ENCODE measurements at places on chromosomes 11 and 22.

GRCh38 chr22:37776639-37777005, 31.1 kb upstream of the GCAT start:
- no peak overlapping the region for H3K4me3 ChIP-seq
- H3K27ac ChIP-seq = no peak overlapping the region
- peaks cover 10% of the 10 kb centered on the region for H3K36me3 ChIP-seq
- H3K4me1 ChIP-seq = no peaks in the 10 kb centered on the region
- H3K27me3 ChIP-seq = no peaks in the 10 kb centered on the region
- no peak for DNase-seq

DNA sequence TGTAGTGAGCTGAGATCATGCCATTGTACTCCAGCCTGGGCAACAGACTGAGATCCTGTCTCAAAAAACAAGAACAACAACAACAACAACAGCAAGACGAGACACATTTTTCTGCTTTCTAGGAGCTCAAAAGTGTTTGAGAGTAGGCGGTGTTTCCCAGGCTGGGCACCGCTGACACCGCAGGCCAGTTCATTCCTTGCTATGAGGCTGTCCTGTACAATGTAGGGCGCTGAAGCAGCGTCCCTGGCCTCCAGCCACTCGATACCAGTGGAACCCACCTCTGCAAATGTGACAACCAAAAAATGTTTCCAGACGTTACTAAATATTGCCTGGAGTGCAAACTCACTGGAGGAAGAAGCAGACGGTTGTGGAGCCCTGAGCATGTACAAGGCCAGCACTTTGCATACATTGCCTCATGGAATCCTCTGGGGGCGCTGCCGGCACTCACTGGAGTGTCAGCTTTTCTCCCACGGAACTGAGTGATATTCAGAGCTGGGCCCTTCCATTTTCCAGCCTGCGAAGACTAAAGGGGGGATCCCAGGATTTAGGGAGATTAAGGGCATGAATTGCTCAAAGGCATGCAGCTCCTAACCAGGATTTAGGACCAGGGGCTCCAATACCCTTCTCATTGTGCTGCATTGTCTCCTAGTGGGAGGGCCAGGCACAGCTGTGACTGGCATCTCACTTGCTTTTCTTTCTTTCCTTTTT, 5.8 kb upstream of the MIEF1 start:
- no peaks in the 10 kb centered on the region for H3K36me3 ChIP-seq
- no peaks in the 10 kb centered on the region for H3K4me1 ChIP-seq
- H3K27me3 ChIP-seq = no peaks in the 10 kb centered on the region
- H3K27ac ChIP-seq = no peak overlapping the region
- no peak for DNase-seq

DNA sequence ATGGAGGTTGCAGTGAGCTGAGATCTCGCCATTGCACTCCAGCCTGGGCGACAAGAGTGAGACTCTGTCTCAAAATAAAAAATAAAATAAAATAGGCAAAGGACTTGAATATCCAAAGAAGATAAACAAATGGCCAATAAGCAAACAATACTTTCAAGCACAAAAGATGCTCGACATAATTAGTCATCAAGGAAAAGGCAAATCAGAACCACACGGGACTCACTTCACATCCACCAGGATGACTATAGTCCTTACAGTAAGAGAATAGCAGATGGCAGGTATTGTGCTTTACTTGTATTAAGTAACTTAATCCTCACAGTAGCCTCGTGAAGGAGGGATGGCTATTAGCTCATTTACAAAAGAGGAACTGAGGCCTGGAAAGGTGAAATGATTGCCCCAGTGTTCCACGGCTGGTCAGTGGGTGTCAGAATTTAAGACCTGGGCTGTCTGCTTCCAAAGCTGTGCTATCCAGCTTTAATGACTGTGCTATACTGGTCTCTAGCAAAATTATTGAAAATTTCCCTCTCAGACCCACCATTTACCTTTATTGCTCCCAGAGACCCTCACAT, 40.2 kb upstream of the RBFOX2 start:
- H3K27me3 ChIP-seq = no peaks in the 10 kb centered on the region
- no peak overlapping the region for H3K4me3 ChIP-seq
- DNase-seq = no peak

DNA sequence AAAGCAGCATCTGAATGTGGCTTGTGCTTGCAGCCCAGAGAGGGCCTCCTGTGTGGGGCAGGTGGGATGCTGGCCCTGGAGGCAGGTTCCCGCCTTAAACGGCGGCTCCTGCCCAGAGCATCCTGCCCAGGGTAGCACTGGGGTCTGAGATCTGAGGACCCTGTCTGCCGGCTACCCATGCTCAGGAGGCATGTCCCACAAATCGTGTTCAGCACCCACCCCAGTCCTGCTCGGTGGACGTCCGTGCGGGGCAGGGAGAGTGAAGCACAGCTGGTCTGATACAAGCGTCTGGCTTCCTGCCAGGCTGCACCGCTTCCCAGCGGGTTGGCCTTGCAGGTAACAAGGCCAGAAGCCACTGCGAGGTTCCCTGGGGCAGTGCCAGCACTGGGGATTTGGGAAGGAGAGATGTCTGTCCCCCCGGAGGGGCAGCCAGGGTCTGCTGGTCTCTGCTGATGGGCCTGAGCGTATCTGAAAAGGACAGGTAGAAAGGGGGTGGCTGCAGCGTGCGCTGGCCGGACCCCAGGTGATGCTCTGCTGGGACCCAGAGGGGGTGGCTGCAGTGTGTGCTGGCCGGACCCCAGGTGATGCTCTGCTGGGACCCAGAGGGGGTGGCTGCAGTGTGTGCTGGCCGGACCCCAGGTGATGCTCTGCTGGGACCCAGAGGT, 3.6 kb downstream of the TRABD start:
- peaks cover 10% of the 10 kb centered on the region for H3K36me3 ChIP-seq
- H3K27me3 ChIP-seq = no peaks in the 10 kb centered on the region
- H3K4me3 ChIP-seq = no peak overlapping the region
- H3K27ac ChIP-seq = peak overlapping the region; percentile 96

DNA sequence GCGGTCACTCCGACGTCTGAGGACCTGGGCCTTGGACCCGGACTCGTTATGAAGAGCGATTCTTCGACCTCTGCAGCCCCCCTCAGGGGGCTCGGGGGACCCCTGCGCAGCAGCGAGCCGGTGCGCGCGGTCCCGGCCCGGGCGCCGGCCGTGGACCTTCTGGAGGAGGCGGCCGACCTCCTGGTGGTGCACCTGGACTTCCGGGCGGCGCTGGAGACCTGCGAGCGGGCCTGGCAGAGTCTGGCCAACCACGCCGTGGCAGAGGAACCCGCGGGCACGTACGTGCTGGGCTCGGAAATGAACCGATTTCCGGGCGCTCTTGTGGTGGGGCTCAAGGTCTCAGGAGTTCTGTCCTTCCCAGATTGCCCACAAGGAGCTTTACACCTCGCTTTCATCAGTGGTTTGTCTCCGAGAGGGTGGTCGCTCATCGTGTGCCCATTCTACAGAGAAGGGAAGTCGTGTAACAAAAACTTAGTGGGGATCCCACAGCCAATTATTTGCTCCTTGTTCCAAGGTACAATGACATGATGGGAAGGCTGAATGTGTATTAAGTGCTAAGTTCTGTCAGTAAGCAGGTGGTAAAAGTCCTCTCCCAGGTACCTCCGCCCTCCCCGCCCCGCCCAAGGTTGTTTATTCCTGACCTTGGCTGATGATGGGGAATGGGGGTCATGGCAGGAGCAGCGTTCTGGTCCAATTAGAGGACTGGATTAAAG, 695 bp downstream of the PEX26 start:
- H3K4me1 ChIP-seq = peaks cover 16% of the 10 kb centered on the region
- H3K27ac ChIP-seq = peak overlapping the region; percentile 74
- H3K4me3 ChIP-seq = peak overlapping the region; percentile 91
- H3K27me3 ChIP-seq = no peaks in the 10 kb centered on the region

DNA sequence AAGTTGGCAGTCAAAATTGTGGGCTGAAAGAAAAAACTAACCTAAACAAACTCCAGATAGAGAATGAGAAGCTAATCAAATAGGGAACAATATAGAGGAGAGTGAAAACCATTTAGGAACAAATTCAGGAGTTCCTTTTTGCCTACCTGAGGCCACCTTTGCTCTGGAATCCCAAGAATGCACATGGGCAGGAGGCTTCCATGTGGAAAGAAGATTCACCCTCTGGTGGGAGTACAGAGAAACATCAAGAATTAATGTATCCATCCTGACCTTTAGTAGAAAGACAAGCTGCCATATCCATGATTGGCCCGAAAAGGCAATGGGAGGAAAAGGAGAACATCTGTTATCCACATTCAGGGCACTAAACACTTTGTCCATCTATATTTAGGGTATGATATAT, 35.0 kb upstream of the MRGPRX1 start:
- no peaks in the 10 kb centered on the region for H3K27me3 ChIP-seq
- no peak for DNase-seq
- H3K36me3 ChIP-seq = no peaks in the 10 kb centered on the region

GRCh38 chr22:28779833-28780232, 7.3 kb downstream of the CCDC117 start:
- no peak overlapping the region for H3K4me3 ChIP-seq
- peaks cover 26% of the 10 kb centered on the region for H3K36me3 ChIP-seq
- DNase-seq = no peak

DNA sequence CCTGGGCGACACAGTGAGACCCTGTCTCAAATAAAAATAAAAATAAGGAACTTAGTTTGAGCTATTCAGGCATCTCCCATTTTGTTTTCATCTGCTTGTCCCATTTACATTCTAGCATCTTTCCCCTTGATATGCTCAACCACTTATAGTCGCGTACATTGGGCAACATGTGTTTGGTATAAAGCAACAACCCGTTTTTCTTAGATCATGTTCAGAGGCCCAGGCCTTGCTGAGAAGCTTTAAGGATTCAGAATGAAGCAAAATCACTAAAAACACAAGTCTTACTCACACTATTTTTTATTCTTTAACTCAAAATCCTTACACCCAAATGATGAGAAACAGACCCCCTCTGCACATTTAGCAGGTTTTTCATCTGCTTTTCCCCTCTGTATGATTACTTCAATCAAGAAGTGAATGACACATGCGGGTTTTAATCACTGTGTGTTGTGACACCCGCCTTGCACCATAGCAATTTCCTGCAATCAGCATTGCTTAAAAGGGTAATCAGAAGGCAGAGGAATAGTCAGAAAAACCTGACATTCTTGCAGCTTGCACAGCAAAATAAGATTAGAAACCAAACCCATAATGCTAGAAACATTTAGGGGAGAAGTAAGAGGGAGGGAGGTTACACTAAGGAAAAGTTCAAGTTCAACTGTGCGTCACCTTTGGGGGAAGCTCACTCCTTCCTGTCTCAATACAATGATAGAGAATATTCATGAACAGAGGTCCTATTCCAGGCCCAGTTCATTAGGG, 25.9 kb downstream of the ALG9 start:
- H3K27ac ChIP-seq = no peak overlapping the region
- DNase-seq = no peak
- no peak overlapping the region for H3K4me3 ChIP-seq
- peaks cover 27% of the 10 kb centered on the region for H3K36me3 ChIP-seq
- no peaks in the 10 kb centered on the region for H3K4me1 ChIP-seq

GRCh38 chr11:122756417-122756816, 81.9 kb upstream of the CRTAM start:
- no peaks in the 10 kb centered on the region for H3K36me3 ChIP-seq
- no peak overlapping the region for H3K27ac ChIP-seq
- no peak for DNase-seq
- peaks cover 5% of the 10 kb centered on the region for H3K4me1 ChIP-seq
- H3K27me3 ChIP-seq = no peaks in the 10 kb centered on the region
- no peak overlapping the region for H3K4me3 ChIP-seq

- H3K27me3 ChIP-seq = peaks cover 4% of the 10 kb centered on the region
- DNase-seq = no peak
- H3K27ac ChIP-seq = no peak overlapping the region
- peaks cover 13% of the 10 kb centered on the region for H3K4me1 ChIP-seq
These were observed 14.1 kb downstream of the CREB3L1 start for GRCh38 chr11:46291441-46292150.

- H3K4me1 ChIP-seq = no peaks in the 10 kb centered on the region
- no peak overlapping the region for H3K4me3 ChIP-seq
- H3K27me3 ChIP-seq = no peaks in the 10 kb centered on the region
- H3K36me3 ChIP-seq = no peaks in the 10 kb centered on the region
These were observed 7.8 kb downstream of the DNAJB13 start for GRCh38 chr11:73958521-73959141.

GRCh38 chr11:3196161-3197043, 22.2 kb downstream of the MRGPRG start:
- no peaks in the 10 kb centered on the region for H3K36me3 ChIP-seq
- H3K27ac ChIP-seq = no peak overlapping the region
- no peak overlapping the region for H3K4me3 ChIP-seq
- no peak for DNase-seq
- H3K4me1 ChIP-seq = no peaks in the 10 kb centered on the region

GRCh38 chr11:61776561-61777075, 15.8 kb downstream of the TMEM258 start:
- H3K27ac ChIP-seq = no peak overlapping the region
- no peak overlapping the region for H3K4me3 ChIP-seq
- DNase-seq = no peak
- no peaks in the 10 kb centered on the region for H3K27me3 ChIP-seq
- no peaks in the 10 kb centered on the region for H3K36me3 ChIP-seq
- H3K4me1 ChIP-seq = peaks cover 25% of the 10 kb centered on the region

GRCh38 chr11:35856756-35857155, 87.1 kb upstream of the LDLRAD3 start:
- no peaks in the 10 kb centered on the region for H3K36me3 ChIP-seq
- no peaks in the 10 kb centered on the region for H3K27me3 ChIP-seq
- no peaks in the 10 kb centered on the region for H3K4me1 ChIP-seq
- DNase-seq = no peak

- no peaks in the 10 kb centered on the region for H3K4me1 ChIP-seq
- no peak overlapping the region for H3K4me3 ChIP-seq
- no peak overlapping the region for H3K27ac ChIP-seq
- no peaks in the 10 kb centered on the region for H3K36me3 ChIP-seq
- DNase-seq = no peak
These were observed 26.4 kb downstream of the AMOTL1 start for GRCh38 chr11:94794287-94795168.

DNA sequence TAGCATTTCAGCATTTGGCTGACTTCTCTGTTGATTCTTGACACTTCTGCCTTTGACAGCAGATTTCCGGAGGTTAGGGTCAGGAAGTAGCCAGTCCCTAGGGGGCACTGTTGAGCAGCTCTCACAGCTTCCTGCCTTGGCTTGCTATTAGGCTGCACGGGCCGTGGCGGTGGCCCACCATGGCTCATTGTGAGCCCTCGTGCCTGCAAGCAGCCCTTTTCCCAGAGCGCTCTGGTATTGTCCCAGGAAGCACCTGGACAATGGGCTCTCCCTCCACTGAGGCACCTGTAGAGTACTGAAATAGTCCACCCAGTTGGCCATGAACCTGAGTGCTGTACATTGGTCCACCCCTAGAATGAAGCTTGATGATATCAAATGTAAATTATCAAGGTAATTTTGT, 100.2 kb upstream of the GAL start:
- no peak overlapping the region for H3K4me3 ChIP-seq
- no peaks in the 10 kb centered on the region for H3K27me3 ChIP-seq
- no peak overlapping the region for H3K27ac ChIP-seq
- peaks cover 59% of the 10 kb centered on the region for H3K36me3 ChIP-seq
- H3K4me1 ChIP-seq = no peaks in the 10 kb centered on the region

- no peaks in the 10 kb centered on the region for H3K36me3 ChIP-seq
- no peak for DNase-seq
- H3K4me3 ChIP-seq = no peak overlapping the region
These were observed 198.8 kb downstream of the FAT3 start for GRCh38 chr11:92423115-92424034.

Data from effector memory CD4-positive, alpha-beta T cell (primary cell).